Stimulated activated CD4-positive, alpha-beta T cell treated with anti-CD3 and anti-CD28 coated beads, Interleukin-4, amount 100 ng/mL, for 4 hours (primary cell): ENCODE measurements at places on chromosomes 1 and 21.

- DNase-seq, result no peak
Observed at GRCh38 chr1:14404862-14405301, 193.6 kb upstream of the KAZN start.

DNA sequence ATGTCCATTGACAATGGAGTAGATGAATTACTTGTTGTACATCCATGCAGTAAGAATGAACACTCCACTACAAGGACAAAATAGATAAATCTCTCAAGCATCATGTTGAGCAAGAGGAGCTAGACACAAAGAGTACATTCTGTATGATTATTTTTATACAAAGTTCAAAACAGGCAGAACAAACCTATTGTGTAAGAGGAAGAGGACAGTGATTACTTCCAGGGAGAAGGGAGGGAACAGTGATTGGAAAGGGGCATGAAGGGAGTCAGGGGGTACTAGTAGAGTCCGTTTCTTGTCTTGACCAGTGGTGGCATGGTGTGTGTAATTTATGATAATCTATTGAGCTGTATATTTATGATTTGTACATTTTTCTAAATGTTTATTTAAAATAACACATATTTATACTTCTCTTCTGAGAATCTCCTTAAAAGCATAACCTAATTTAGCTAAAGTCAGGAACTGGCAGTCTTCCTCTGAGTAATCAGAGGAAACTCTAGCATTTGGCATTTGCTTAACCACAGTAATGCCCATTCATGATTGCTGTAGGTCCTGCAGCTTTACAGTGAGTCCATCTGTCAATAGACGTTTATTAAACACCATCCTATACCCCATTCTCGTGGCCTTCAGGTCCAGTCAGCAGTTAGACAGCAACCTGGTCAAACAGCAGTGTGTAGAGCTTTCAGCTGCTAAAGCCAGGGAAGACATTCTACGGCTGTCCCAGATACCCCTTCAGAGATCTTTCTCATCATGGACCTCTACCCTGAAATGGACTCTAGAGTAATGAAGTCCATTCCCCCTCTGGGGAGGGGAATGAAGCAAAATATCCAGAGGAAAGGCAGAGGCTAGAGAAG lies 114.1 kb upstream of the GALNT2 start:
- no peak for DNase-seq

- no peak for DNase-seq
Observed at GRCh38 chr1:95723346-95723745, 489.3 kb downstream of the RWDD3 start.

DNA sequence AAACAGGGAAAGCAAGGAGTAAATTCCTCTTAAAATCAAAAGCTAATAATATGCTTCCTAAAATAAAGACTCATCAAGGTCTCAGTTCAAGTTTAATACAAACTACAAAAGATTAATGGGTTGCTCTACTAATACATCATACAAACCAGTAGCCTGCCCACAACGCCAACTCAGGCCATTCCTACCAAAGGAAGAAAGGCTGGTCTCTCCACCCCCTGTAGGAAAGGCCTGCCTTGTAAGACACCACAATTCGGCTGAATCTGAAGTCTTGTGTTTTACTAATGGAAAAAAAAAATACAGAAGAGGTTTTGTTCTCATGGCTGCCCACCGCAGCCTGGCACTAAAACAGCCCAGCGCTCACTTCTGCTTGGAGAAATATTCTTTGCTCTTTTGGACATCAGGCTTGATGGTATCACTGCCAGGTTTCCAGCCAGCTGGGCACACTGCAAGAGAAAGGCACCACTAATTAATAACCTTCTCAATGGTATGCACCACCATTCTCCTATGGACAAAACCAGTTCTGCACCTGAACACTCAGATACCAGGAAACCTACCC lies 10.6 kb downstream of the PRDX1 start:
- no peak for DNase-seq

DNA sequence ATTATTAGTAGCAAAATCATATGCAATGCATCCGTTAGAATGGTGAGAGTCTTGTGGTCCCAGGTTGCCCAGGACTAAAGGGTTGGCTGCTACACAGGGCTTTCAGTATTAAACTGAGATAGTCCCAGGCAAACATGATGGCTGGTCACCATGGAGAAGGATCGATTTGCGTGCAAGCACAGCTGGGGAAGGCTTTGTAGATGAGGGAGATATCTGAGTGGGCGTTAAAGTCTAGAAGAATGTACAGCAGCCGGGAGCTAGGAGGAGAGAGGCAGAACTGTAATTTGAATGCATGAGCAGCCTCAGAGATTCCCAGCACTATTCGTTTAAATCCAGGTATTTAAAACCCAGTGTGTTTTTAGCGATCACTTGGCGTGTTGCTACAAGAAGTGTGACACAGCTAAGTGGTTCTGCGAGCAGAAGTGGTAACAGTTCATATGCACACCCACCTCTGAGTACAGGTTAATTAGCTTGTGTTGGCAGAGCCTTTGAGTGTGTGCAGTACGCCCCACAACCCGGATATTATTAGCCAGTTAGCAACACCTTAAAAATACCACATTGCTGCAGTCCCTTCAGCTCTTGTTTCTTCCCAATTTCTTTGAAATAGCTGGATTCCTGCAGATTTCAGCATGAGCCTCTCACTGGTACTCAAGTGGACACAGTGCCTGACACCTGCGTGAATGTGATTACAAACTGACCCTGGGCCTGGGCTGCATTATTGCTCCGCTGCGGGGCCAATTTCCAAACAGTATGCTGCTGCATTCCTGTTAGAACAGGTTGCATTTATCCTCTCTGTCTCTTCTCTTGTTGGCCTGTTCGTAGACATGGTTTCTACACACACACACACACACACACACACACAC lies 67.2 kb upstream of the SCAF4 start:
- DNase-seq, result no peak

DNA sequence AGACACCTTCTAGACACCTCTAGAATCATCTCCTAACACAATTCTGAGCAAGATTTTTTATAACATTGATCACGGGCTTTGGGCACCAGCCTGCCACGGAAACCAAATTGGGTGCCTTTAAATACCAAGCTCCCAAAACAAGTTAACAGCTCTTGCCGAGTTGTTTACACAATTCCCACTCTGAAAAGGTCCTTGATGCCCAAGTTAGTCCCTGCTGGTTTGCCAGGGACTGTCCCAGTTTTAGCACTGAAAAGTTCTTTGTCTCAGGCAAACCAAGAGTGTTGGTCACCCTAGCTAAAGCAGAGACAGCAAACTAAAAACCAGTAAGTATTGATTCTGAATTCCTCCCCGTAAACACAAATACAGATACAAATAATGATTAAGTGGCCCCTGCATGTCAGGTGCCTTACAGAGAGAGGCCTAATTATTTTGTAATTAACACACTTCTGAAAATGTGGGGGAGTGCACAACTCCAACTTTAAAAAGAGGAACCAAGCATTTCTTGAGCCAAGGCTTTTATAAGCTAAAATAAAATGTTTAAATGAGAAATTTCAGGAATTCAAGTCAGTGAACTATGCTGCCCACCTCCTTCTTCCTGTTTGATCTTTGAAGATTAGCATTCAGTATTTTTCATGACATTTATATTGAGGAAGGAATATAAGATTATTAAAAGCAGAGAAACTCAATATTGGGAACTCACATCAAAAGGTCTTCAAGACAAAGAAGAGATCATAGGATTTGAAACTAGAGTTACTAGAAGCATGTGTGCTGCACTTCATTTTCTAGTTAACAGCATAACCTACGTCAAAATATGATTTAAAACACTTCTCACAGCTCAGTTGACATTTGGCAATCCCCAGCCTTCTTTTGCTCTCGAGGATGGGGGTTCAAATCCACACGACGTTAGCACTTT lies 9.0 kb upstream of the UBE2U start:
- DNase-seq, result no peak

- DNase-seq, result no peak
Observed at GRCh38 chr1:95716097-95716496, 482.1 kb downstream of the RWDD3 start.

DNA sequence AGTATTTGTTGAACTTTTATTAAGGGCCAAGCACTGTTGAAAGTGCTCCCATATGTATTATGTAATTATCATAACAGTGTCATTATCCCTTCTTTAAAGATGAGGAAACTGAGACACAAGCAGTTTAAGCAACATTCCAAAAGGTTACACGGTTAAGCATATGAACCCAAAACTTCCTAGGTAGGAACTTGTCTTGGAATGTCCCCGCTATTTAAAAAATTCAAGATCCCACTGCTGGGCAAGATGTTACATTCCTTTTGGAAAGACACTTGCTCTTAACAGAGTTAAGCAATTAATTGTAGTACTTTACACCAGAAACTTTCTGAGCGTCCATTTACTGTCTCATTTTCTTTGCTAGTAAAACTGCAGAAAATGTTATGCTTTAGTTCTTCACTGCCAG lies 15.6 kb downstream of the LMO4 start:
- no peak for DNase-seq

DNA sequence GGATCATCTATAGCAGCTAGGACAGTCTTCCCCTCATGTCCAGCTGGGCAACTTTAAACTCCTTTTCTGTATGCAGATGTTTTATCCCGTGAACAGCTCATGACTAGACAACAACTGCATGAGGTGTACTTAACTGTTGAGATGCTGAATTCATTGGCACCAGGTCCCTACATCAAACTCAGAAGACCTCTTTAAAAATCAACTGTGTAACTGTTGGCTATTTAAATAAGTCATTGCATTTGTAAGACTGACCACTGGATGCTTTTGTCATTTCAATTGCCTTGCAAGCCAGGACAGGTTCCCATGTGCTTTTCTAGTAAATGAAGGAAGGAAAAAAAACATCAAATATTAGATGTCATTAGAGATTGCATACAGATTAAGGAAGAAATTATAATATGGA lies 28.3 kb upstream of the GORAB start:
- no peak for DNase-seq

GRCh38 chr1:234632225-234632624 lies 22.2 kb upstream of the IRF2BP2 start:
- DNase-seq, result no peak

DNA sequence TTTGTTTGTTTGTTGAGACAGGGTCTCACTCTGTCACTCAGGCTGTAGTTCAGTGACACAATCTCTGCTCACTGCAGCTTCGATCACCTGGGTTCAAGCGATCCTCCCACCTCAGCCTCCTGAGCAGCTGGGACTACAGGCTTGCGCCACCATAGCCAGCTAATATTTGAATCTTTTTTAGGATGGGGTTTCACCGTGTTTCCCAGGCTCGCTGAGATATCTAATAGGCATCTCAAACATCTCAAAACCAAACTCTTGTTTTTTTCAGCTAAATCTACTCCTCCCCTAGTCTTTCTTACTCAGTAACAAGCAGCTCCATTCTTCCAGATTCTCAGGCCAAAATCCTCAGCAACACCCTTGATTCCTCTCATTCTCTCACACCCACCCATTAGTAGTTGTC lies 22.0 kb upstream of the SRRM1 start:
- DNase-seq, result no peak

- DNase-seq, result peak; percentile 31
Observed at GRCh38 chr21:43269440-43269839, 100.6 kb downstream of the CRYAA start.

GRCh38 chr1:48619539-48619938 lies 147.5 kb upstream of the SPATA6 start:
- DNase-seq, result no peak

DNA sequence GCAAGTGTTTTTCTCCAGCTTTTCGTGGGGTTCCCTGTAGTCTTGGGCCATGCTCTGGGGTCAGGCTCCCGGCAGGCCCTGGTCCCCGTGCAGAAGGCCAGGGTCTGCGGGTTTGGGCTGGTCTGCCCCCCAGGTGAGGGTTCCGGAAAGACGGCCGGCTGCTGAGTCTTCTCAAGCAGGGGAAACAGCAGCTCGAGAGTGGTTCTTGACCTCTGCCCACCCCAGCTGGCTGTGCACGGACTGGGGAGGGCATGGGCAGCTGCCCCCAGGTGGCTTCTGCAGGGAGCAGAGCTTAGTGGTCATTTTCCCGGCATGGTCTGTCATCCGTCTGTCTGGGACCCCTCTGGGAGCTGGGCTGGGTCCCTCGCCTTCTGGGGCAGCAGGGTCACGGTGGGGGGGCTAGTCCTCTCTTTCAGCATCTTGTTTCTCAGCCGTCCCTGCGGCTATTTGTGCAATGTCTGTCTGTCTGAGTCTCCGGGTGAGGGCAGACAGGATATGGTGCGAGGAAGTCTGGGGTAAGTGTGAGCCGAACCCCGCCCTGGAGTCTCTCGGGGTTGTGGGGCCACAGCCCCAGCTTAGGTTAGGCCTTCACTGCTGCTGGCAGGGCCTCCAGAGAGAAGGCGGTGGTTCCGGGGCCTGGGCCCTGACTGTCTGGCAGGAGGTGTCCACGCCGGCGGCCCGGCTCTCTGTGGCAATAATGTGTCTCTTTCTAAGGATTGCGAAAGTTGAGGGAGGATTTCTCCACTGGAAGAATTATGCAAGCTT lies 6.1 kb downstream of the SKI start:
- peak; percentile 51 for DNase-seq

- DNase-seq, result no peak
Observed at GRCh38 chr1:11341901-11342552, 69.0 kb downstream of the UBIAD1 start.

DNA sequence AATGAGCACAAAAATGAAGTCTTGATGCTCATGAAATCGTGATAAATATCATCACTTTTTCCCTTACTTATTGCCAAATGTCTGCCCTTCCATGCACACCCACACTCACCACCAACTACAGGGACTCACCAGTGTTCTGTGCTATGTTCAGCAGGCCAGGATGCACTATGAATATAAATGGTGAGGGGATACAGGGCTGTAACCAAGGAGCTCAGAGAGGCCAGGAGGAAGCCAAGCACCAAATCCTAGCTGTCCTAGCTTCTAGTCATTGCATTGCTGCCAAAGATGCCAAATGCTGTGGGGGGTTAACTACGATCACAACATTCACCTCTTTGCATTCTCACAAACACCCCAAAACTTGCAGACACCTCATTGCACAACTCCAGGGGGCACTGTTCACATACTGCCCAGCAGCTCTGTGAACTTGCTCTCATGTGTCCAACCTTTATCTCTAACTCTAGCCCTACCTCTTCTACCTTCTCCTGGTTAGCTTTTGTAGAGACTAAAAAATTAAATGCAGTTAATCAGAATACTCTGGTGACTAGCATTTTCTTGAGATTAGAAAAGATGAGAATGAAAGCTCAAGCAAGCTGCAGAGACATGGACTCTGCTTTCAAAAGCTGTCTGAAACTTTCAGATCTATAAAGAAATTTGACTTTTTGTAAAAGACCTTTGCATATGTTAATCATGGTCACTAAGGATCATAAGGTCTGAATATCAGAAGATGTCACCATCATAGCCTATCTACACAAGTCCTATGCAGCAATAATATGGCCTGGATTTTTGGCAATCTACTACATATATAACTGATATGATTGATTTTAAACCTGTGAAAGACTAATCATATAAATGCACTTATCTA lies 13.9 kb upstream of the KIF14 start:
- DNase-seq, result no peak
